ENCODE measurements at places on chromosomes 1 and 21.

DNA sequence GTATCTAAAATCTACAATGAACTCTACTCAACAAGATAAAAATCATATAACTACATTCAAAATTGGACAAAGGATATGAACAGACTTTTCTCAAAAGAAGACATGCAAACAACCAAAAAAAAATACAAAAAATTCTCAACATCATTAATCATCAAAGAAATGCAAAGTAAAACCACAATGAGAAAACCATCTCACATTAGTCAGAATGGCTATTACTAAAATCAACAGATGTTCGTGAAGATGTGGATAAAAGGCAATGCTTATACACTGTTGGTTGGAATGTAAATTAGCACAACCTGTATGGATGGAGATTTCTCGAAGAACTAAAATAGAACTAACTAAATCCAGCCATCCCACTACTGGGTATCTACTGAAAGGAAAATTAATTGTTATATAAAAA is 1080.8 kb downstream of the AMY1C start:
- no peak for DNase-seq

- no peak for DNase-seq
These were observed 40.6 kb downstream of the SRRM1 start for GRCh38 chr1:24683713-24684162.

- no peak for DNase-seq
These were observed 28.7 kb downstream of the TMED5 start for GRCh38 chr1:93151474-93151873.

GRCh38 chr1:31503570-31503969 is 72.7 kb upstream of the TINAGL1 start:
- DNase-seq: no peak

DNA sequence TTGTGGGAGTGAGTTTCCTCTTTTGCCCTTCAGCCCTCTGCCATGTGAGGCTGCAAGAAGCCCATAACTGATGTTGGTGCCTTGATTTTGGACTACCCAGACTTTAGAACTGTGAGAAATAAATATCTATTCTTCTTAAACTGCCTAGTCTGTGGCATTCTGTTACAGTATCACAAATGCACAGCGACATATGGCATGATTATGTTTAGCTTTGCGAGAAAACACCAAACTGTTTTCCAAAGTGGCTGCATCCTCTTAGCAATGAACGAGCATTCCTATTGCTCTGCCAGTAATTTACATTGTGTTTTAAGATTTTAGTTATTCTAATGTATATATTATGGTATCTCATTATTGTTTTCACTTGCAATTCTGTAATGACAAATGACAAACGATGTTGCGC is 246.7 kb downstream of the HLX start:
- no peak for DNase-seq

GRCh38 chr1:179888071-179888470 is 6.0 kb downstream of the TOR1AIP1 start:
- no peak for DNase-seq

DNA sequence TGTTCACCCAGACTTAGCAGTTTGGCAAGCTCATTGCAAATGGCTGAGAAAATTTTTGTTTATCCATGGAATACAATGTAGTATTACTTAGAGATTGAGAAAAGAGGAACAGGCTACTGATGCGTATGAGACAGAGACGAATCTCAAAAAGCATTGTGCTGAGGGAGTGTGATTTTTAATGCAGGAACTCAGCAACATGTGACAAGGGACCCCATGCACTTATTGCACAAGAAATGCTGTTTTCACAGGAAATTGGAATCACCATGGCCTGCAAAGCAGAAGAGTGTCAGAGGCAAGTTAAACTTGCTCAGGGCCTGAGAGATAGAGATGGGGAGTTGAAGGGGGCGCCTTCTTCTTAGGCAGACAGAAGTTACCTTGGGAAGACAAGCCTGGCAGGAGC is 32.6 kb upstream of the TLR5 start:
- no peak for DNase-seq

DNA sequence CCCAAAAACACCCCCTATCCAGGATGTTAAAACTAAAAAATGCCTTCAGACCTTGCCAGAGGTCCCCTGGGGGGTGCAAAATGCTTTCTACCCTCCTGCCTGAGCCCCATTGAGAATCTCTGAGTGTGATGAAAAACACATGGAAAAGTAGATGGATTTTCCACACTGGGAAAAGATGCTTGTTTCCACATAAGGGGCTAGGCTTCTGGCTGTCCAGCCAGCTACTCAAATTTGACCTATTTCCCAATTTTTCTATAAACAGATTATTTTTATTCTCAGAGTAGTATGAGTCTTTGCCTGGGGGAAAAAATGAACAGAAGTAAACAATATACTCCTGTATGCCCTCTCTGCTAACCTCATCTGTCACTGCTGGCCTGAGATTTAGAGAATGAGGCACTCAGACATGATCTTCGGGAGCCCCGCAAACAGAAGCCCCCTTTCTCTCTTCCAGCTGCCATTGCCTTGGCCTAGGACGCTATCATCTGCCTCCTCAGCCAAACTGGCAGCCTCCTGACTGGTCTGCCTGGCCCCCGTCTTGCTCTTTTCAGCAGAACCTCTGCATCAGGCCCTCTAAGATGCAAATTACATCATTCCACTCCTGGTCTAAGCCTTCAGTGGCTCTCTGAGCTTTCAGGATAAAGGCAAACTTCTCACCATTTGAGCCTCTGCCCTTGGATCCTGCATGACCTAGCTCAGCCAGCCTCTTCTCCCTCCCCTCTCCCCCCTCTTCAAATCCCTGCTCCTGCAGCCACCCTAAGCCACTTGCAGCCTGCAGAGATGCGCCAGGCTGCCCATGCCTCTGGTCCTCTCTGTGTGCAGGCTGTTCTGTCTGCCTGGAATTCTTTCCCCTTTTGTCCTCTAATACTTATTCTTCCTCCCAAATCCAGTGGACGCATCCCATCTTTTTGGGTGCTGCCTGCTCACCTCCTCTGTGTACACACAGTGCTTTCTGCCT is 39.7 kb upstream of the TMEM125 start:
- DNase-seq: no peak

DNA sequence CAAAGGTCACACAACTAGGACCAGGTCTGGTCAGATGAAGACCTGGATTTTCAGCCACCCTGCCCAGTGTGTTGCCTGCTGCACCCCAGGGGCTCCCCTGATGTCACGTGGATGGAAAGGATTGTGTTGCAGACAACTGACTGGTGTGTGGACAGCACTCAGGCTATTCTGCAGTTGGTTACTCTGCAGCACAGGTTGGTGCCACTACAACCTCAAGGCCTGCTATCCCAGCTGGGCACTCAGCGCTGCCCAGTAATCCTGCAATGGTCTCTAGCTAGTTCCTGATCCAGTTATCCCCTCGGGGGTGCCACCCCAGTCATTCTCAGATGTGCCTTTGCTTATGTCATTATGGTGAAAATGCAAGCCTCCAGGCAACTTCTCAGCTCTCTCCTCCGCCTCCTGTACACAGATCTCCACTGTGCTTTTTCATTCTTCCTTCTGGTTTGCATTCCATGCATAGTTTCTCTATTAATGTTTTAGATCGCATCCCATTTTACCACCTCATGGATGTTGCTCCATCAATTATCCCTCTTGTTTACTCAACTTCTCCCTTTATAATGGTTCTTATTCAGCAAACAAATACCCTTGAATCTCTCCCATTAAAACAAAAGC is 503.2 kb upstream of the CAMK1G start:
- DNase-seq: no peak

GRCh38 chr1:151541752-151542151 is 1.6 kb downstream of the TUFT1 start:
- no peak for DNase-seq

GRCh38 chr1:53739109-53739681 is at the start of gene GLIS1:
TSS of gene GLIS1 (minus strand) at chr1:53739164. CDS start at chr1:53738064, 1,100 bp downstream.
- peak; percentile 8 for DNase-seq

GRCh38 chr1:46367072-46367471 is 26.5 kb downstream of the NSUN4 start:
- no peak for DNase-seq

- no peak for DNase-seq
These were observed 3.4 kb downstream of the TAL1 start for GRCh38 chr1:47228644-47229030.

DNA sequence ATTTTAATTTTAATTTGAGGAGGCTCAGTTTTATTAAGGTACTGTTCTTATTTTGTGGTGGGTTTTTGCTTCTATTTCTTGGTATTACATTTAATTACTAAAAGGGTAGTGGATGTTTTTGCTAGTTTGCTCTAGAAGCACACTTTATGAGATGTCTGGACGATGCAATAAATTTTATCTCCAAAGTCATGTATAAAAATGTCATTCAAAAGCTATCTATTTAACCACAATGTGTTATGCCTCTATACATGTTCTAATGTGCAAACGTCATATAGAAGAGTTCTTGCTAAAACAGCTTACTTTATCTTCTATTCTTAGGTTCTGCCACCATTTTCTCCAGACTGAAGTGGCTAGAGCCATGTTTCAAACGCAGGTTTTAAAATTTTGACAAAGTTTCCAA is 12.9 kb upstream of the MPC2 start:
- no peak for DNase-seq

DNA sequence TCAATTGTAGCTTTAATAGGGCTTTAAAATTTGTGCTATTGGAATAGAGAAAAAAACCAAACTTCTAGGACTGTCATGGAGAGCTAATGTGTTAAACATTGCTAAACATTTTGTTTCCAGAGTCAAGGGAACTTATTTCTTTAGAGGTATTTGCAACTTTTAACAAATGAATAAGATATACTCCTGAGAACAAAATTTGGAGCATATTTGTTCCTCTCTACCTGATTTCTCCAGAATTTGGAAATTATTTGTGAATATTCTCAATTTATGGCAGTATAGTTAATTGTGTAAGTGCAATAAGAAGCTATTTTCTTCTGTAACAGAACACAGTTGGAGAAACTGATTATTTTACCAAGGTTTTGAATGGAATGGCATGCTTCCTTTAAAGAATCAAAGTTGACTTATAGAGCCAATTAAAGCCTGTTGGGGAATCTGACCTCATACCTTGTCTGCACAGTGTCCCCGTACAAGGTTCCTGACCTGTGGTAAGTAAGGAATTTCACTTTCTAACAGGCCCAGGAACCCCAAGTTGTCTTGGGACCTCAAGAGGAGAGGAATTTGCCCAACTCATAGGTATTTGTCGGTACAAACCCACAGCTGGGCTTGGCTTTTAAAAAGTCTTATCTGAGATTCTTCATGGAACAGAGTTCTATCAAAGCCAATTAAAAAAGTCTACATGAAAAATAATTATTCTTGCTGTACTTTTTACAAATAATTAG is 72.6 kb upstream of the CSF1 start:
- DNase-seq: no peak

DNA sequence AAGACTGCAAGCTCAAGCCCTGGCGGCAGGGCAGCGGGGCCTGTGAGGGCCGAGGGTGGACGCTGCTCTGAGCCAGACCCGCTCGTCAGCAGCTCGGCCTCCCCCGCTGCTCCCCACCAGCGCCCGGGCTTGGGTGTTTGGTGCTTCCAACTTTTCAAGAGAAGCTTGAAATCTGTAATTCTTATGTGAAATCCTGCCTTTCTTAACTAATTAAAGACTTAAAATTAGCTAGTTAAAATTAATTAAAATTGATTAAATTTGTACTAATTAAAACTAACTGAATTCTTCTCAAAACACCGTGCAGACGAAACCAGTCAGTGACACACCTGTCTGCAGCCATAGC is 14.0 kb upstream of the SLC19A1 start:
- no peak for DNase-seq

- DNase-seq: no peak
These were observed 5.0 kb upstream of the IGFN1 start for GRCh38 chr1:201185527-201186128.

DNA sequence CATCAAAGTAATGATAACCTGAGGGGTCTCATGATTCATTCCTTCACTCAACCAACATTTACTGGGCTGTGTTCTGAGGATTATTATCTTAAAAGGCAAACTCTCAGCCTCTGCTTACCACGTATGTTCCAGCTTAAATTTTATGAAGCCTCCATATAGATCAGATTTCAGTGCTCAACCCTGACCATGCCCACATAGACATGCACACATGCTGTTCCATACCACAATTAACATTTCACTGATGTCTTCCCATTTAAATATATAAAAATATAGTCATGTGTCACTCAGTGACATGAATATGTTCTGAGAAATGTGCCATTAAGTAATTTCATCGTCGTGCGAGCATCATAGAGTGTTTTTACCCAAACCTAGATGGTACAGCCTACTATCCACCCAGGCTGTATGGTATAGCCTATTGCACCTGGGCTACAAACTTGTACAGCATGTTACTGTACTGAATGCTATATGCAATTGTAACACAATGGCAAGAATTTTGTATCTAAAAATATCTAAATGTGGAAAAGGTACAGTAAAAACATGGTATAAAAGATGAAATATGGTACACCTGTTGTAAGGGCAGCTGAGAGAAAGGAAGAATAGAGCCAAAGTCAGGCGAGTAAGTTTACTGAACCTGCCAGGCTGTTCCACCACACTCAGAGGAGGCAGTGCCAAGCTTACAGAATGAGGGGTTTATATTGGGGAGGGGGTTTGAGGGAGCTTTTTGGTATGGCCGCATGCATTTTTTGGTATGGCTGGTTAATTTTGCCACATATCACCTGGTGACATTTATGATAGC is 134.7 kb upstream of the ETV3 start:
- DNase-seq: no peak

GRCh38 chr1:220699044-220699443 is 8.9 kb downstream of the C1orf115 start:
- DNase-seq: no peak
